ENCODE measurements at places on chromosomes 6 and 20.
A peak's percentile ranks its signal among the peaks of the same experiment; 100 is the strongest.

DNA sequence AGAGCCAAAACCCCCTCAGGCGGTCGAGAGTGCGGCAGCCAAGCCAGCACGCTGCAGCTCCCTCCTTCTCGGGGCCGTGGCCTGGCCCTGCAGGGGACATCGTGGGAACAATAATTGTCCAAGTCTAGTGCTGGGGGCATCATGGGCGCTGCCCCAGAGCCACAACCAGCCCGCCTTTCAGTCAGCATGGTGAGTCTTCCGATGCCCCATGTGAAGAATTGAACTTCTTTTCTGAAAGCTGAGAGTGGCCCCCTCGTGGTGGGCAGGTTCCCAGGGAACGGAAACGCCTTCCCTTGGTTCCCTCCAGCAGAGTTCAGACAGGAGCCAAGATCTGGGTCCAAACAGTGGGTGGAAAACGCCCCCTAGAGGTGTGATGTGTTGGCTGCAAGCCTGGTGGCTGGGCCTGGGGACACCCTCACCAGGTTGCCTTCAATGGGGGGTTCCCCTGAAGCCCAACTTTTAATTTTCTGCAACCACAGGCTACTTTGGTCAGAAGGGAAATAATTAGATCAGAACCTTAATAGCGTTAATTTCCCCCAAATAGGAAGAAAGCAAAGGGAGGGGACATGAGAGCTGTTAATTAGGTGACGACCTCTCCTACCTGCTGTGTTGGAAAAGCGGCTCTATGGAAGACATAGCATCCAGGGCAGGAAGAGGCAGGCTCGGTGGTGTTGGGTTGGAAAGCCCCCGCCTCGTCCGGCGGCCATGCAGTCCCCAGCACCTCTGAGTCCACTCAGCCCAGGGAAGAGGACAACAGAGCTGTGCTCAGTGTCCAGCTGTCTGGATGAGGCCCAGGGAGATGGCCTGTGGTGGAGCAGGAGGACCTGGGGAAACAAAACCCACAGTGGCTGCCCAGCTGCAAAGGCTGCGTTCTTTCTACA is 4.7 kb upstream of the MRGBP start:
- DNase-seq, result peak; percentile 82

DNA sequence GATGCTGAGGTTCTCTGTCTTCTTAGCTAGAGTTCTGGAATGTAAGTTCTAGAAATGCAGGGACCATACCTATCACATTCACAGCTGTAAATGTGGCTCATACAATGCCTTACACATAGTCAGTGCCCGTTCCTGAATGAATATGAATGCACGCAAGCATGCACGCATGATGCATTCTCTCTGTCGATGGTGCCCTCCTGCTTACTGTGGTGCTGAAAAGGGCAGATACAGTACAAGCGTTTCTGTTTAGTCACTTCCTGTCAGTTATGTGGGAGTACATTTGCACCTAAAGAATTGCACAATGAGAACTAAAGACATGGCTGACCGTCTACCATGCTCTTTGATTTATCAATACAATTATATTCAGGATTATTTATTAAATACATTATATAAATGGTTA is 152.2 kb upstream of the SOX4 start:
- no peak for DNase-seq

GRCh38 chr6:147298461-147298860 is 94.2 kb downstream of the STXBP5 start:
- no peak for DNase-seq

GRCh38 chr6:112665114-112665513 is 318.0 kb downstream of the RFPL4B start:
- no peak for DNase-seq

- no peak for DNase-seq
Observed at GRCh38 chr6:146913842-146914488, 290.3 kb upstream of the STXBP5 start.

DNA sequence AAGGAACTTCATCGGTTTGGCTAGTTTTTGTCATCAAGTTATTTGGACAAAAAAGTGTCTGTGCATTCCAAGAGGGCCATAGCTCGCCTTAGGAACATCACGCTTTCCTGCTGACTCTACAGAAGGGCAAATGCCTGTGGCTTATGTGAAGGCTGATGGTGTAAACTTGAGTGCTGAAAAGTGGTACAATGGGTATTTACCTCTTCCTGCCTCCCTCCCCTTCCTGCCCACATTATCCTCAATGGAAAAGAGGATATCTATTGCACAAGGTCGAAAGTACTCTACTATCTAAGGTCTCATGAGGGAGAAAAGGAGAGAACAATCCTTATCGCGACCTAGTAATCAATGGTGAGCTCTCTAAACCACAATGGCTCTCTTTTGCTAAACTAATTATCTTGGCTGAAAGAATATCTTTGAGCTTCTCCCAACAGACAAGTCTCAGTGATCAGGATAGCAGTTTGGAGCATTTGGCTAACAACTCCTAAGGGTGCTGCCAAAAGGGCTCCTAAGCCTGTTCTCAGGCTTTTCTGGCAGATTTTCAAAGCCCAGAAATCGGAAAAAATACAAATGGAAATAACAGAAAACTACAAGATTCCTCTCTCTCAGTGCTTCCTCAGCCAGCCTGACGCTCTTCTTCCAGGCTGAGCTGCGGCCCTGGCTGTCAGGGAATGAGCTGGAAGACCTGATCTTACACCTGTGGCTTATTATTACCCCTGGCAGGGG is 42.6 kb upstream of the ENPP1 start:
- no peak for DNase-seq

DNA sequence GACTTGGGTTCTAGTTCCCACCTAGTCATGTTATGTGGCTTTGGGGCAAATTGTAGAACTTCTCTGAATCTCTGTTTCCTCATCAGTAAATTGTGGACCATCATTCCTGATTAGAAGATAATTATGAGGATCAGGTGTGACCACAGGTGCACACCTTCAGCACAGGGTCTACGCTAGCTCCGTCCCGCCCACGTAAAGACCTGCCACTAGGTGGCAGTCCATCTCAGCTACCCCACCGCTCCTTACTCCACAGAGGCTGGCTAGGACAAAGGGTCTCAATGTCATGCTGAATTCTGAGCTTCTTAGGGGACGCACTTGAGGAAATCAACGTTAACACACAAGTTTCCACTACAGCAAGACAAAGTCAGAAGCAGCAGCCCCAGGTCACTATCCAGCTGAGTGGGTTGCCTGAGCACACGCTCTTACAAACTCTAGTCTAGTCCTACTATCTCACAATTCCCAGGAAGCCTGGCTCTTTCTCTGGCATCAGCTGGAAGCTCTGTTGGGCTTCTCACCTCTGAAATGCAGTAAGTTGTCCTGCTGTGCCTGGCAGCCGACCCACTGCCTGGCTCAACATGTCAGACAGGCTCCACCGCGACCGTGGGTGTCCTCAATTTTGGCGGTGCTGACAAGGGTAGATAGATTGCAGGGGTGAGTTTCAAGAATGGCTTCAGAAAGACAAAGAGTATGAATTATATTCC is 2.0 kb upstream of the PLCG1 start:
- peak; percentile 68 for DNase-seq

DNA sequence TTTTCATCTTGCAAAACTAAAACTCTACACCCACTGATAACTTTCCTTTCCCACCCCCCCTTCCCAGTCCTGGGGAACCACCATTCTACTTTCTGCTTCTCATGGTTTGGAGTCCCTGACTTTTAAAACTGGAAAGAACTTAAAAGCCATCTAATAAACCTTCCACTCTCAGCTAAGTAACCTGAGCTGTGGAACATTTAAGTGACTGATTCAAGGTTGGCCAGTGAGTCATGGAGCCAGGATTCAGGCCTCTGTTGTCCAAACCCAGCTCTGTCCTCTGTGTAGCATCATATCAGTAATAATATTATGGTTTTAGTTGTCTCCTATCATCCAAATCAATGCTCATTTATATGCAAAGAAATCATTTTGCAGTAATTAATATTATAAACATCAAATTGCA is 176.0 kb upstream of the NT5E start:
- DNase-seq, result no peak

- DNase-seq, result peak; percentile 61
Observed at GRCh38 chr6:2196079-2196679, 49.2 kb downstream of the GMDS start.

DNA sequence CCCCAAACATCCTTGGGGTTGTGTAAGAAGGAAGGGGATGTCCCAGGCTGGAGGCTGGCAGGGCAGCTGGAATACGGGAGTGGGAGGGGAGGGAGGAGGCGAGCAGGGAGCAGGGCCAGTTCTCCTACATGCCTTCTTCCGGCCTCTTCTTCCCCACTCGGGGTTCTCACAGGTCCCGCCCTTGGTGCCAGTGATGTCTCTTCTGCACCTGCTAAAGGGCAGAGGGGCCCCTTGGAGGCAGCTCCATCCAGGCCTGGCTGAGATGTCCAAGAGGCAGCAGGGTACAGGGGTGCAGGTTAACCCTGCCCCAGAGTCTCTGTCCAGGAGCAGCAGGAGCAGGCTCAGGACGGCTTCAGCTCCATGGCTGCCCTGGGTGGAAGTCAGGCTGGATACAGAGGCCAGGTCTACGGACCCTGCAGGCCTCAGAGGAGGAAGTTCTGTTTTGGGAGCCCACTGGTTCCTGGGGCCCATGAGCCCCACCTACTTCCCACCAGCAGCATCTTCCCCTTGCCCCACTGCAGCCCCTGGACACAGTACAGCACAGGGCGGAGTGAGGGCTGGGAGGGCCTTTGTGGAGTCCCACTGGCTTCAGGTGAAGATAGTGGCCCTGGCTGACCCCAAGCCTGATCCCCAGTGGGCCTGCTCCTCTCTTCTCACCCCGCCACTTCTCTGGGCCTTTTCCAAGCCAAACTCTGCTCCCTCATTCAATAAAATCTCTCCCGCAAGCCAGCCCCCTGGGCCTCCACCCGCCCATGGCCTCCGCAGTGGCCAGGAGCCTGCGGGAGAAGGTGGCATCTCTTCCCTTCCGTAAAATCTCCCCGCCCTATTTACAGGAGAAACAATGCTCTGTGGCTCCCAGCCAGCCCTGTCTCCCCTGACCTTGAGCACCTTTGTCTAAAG is 60.4 kb downstream of the YTHDF1 start:
- DNase-seq, result no peak

DNA sequence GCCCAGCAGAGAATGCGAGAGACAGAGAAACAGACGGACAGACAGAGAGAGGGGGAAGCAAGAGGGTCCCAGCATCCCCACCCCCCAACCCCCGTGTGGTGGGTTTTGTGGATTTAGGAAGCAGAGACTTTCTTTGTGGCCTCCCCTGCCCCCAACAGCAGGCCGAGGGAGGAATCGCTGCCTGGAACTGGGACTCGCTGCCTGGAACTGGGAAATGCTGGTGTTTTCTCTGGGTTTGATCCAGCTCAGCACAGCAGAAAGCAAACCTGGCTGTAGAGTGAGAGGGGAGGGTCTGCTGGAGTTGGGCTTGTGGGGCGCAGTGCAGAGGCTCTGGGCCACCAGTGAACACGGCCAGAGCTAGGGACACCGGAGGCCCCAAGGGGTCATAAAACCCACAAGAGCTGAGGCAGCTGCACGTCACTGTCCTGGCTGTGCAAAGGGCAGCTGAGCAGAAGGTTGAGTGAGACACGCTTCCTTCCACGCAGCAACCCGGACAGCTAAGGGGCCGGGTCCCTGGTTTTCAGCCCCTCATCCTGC is 181.8 kb downstream of the TAF4 start:
- DNase-seq, result no peak

DNA sequence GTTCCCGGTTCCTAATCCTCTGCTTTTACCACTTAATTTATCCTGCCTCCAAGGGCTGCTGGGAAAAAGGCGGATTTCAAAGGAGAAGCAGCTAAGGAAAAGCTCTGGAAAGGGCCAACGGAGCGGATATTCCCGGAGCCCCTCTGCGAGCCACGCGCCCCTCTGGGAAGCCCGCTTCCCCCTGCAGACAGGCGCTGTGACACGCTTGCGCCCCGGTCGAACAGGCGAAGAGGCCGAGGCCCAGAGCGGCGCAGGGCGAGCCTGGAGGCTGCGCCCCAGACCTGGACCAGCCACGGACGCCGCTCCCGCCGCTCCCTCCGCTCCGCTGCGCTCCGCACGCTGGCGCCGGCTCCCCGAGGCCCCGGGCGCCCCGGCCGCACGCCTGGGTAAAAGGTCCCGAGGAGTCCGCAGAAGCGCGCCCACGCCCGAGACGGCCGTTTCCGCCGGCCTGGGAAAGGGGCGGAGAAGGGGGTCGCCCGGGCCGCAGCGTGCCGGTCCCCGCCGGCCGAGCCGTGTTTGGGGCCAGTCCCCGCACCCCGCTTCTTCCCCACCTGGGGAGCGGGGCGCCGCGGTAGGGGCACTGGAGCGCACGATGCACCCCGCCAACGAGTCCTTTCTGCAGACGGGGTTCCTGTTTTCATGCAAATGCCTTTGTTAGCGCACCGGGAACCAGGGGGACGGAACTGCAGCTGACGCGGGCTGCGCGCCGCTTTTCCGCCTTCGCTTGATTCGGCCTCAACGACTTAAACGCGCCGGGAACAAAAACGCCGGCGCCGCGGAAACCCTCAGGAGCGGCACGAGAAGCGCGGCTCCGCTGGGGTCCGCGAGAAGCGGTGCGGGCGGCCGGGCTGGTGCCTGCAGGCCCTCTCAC is 91.9 kb upstream of the SIRPA start:
- no peak for DNase-seq

GRCh38 chr6:137610702-137611101 is 116.5 kb upstream of the OLIG3 start:
- no peak for DNase-seq

- peak; percentile 22 for DNase-seq
Observed at GRCh38 chr20:32823078-32823477, 3.3 kb downstream of the MAPRE1 start.

GRCh38 chr6:89145091-89145955 is 532 bp upstream of the PM20D2 start:
- DNase-seq, result peak; percentile 52

Measured in stimulated activated CD4-positive, alpha-beta T cell treated with anti-CD3 and anti-CD28 coated beads, Interleukin-4, amount 100 ng/mL, for 24 hours (primary cell).